T-helper 2 cell (primary cell): ENCODE measurements at places on chromosomes 7 and 10.
A peak's percentile ranks its signal among the peaks of the same experiment; 100 is the strongest.

GRCh38 chr7:41134300-41135255, 568.3 kb downstream of the INHBA start:
- no peak for DNase-seq

- DNase-seq: no peak
These were observed 163.9 kb downstream of the JCAD start for GRCh38 chr10:29895456-29895855.

DNA sequence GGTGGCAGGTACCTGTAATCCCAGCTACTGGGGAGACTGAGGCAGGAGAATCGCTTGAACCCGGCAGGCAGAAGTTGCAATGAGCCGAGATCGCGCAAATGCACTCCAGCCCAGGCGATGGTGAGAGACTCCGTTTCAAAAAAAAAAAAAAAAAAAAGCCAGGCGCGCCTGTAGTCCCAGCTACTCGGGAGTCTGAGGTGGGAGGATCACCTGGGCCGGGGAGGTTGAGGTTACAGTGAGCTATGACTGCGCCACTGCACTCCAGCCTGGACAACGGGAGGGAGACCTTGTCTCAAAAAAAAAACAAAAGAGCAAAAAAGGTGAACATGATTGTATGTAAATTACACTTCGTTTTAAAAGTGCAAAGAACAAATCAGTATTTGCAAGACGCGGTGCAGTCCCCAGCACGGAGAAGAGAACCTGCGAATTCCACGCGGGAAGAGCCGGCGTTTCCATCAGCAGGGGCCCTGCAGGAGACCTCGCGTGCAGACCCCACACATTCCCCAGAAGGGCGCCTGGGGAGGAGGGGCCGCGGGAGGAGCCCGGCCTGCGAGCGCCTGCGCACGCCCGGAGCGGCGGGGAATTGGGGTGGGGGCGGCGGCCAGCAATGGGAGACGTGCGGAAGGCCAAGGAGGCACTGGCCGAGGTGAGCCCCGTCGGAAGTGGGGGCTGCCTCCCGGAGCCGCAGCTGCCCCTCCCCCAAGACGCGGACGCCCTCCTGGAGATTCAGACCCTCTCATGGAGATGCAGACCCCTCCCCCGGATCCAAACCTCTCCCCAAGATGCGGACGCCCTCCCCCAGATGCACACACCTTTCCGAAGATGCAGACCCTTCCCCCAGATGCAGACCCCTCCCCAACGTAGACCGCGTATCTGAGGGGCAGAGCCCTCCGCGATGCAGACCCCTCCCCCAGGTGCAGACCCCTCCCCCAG, 16.7 kb upstream of the SUN1 start:
- no peak for DNase-seq

DNA sequence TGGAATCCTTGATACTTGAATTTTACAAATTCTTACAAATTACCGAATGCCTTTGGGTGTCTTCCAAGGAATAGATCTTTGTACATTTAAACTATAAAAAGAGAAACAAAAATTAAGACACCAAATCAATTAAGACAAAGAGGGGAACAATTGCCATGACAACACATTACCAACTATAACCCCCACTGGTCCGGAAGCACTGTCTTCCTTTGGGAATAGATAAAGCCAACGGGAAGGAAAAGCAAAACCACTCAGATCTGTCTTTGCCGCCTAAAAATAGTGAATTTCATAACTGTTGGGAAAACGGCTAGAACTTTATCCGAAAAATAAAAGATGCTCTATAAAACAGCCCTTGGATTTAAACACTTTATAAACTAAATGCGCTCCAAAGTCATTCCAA, 37.4 kb downstream of the GRB10 start:
- DNase-seq: no peak

- DNase-seq: no peak
These were observed 7.4 kb downstream of the KEL start for GRCh38 chr7:142954680-142955268.

DNA sequence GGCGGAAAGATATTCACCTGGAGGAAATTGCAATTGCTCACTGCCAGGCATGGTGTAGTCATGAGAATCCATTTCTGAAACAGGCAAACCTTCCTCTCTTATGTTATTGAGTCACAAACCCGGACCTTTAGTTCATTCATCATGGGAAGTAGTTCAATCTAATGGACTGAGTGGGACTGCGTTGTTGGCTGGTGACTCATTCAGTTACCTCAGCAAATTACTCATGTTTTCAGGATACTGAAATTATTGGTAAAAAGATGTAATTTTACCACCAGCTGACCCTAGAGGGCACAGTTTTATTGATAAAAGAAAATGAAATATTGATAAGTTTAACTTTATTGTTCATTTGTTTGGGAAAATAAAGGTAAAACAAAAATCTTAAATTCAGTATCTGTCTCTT, 1194.4 kb upstream of the SORCS1 start:
- DNase-seq: no peak

DNA sequence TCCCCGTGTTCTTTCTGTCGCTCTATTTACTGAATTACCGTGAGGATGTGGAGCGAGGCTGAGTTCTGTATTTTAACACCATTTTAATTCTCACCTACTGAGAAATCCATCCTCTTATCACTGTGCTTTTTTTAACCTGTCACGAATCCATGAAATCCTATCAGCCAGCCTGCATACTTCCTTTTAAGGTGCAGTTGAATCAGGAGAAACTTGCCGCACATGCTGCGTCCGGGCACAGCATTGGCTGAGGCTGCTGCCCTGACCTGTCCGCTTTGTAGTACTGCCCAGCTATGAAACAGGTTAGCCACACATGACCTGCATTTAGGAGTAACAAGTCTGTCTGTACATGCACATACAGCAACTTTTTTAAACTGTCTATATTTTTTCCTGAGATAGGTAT, 82.5 kb downstream of the EGFR start:
- no peak for DNase-seq

DNA sequence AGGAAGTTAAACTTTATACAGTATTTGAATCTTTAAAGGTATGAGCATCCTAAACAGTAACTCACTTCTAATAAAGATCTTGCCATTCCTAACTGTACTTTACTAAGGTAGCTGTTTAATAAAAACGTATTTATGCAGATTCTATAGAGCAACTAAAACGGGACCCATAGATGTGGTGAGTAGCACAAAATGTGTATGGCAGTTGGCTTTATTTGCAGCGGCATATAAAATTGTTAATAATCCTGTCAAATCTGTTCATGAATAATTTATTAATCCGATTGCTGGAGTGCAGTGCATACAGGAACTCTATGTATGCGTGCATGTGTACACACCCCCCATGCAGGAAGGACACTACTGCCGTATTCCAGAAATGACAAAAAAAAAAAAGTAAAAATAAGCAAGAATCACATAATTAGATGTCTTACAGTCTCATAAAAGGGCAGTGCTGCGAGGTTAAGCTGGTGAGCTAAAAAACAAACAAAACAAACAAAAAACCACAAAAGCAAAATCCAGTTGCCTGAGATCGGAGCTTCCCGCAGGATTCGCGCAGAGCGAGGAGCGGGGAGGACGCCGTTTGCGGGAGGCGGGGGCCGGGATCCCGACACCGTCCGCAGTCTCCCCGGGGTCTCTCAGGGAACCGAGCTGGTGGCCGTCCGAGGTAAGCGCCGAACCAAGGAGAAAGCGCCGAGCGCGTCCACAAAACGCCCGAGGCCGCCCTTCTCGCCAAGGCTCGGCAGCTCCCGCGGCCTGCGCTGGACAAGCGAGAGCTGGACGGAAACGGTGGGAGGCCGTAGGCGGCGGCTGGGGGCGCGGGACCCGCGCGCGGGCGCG, 518 bp upstream of the COMMD3 start:
- DNase-seq: peak; percentile 42

- no peak for DNase-seq
These were observed 375.2 kb upstream of the VWC2 start for GRCh38 chr7:49398236-49398635.

- DNase-seq: no peak
These were observed 192.3 kb downstream of the DNAJC1 start for GRCh38 chr10:21811245-21811585.

DNA sequence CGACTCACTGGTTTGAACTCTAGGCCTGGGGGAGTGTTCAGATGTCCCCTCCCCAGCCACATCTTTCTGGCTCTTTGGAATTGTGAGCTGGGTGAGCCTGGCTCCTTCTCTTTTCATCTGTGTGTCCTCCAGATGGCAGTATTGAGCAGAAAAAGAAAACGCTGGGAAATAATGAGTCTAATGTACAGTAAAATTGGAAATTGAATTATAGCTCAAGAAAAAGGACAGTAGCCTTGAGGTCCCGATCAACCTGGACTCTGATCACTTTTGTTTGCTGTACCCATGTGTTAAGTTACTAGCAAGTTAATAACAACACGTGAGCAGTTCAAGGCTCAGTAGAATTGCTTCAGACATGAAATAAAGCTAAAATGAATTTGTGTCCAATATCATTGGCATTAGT, 77.9 kb downstream of the SNX10 start:
- no peak for DNase-seq

- no peak for DNase-seq
These were observed 43.2 kb downstream of the PRR15 start for GRCh38 chr7:29606830-29607229.

GRCh38 chr10:128927497-128928161, 539.4 kb upstream of the MGMT start:
- DNase-seq: no peak

GRCh38 chr7:88929719-88930118, 134.2 kb upstream of the TEX47 start:
- no peak for DNase-seq

DNA sequence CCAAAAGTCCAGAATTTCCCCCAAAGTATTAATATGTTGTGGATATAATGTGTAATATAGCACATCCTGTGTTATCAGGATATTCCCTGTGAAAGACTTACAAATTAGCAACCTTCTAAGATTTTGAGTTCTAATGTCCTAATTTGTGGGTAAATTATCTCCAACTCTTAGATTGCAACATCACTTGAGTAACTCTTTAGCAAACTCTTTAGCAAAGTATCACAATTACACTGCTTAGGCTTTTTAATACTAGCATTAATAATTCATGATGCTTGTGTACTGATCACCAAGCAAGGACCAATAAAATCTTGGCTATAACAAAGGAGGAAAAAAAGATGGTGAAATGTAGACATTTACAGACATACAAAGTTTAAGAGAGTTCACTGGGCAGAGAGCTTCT, 27.7 kb downstream of the HIP1 start:
- no peak for DNase-seq

GRCh38 chr7:128726059-128726736, 13.0 kb upstream of the CALU start:
- DNase-seq: no peak

DNA sequence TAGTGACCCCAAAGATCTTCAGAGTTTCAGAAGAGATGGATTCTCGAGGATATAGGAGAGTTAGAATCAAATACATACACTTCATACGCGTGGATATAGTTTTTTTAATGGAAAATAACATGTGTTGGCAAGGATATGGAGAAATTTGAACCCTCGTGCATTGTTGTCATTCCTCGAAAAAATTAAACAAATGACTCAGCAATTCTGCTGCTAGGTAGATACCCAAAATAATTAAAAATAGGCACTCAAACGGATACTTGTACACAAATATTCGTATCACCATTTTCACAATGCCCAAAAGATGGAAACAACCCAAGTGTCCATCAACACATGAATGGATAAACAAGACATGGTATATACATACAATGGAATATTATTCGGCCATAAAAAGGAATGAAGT, 5.6 kb upstream of the NT5C2 start:
- no peak for DNase-seq

GRCh38 chr10:28367929-28368484, 65.1 kb upstream of the MPP7 start:
- DNase-seq: peak; percentile 10

DNA sequence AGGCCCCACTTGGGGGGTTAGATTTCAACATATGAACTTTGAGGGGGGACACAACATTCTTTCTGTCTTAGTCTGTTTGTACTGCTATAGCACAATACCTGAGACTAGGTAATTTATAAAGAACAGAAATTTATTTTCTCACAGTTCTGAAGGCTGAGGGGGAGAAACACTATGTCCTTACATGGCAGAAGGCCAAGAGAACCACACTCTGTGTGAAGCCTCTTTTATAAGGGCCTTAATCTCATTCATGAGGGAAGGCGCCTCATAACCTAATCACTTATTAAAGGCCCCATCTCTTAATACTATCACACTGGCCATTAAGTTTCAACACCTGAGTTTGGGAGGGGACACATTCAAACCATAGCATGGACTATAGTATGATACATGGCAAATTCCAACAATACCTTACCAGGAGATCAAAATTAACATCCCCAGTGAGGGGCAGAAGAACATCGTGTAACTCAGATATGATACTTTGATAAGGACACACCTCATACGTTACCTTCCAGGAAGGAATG, 9.3 kb upstream of the PDLIM1 start:
- DNase-seq: no peak

DNA sequence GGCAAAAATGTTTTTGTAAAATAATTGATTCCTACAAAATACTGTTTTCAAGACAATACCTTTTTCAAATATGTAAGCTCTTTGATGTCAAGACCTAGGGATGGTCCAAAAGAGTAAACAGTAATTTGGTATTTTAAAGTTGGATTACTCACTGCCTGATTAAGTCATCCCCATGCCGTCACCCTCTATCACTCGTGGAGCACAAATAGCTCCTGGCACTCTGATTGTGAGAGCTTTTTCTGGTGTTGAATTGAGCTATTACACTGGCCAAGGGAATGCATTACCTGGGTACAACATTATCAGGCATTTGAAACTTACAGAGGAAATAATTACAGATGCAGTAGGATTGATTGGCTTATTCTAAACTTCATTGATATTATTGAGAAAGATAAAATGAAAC, 231.9 kb upstream of the GRM3 start:
- DNase-seq: no peak

DNA sequence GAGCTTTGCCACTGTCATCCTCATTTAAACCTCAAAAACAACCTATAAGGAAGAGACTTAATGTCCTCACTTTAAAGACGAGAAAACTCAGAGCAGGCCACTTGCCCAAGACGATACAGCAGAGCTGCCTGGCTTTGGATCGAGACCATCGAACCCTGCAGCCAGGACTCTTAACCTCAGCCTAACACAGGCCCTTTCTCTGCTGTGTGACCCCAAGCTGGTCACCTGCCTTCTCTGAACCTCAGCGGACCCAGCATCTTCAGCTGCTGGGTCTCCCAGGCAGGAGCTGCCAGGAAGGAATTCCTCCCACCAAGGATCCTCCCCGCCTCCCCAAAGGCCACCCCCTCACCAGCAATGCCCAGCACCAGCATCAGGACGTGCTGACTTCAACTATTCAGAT, 32.7 kb downstream of the TNRC18 start:
- DNase-seq: no peak

DNA sequence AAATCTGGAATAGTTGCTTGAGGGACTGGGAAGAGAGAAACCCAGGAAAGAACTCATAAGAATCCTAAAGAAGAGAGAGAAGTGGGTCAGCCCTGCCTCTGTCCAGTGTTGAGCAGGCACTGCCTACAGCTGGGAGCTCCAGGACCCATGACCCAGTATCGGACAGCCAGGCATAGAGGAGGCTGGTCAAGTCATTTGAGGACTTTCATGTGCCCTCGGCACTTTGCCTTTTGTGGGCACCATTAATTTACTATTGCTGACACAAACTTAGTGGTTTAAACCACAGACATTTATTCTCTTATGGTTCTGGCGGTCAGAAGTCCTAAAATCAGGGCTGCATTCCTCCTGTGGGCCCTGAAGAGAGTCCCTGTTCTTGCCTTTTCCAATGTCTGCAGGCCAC, 60.3 kb downstream of the CPXM2 start:
- no peak for DNase-seq
